C1 segment of cervical spinal cord (tissue), 14 donors: ENCODE measurements at places on chromosomes 16 and 17.
A peak's percentile ranks its signal among the peaks of the same experiment; 100 is the strongest.

- no peak for DNase-seq
Observed at GRCh38 chr16:56988161-56988947, 1.0 kb upstream of the NLRC5 start.

DNA sequence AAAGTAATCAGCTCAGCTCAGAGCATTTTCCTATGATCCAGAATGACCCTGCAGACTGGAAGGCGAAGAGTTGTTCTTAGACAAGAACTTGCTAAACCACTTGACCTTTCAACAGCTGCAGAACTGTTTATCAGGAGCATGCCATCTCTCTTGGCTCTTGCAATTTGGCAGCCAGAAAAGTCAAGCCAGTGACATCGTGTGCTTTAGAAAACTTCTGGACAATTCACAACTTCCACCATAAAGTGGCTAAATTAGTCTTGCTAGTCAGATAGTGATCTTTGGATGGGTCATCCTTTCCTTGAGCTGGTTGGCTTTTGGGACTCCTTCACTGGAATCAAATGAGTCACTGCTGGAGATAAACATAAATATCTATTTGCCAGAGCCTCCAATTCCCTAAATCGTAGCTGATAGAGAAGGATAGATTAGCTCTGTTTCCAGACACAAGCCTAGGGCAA is 146.5 kb downstream of the MAP2K6 start:
- no peak for DNase-seq

DNA sequence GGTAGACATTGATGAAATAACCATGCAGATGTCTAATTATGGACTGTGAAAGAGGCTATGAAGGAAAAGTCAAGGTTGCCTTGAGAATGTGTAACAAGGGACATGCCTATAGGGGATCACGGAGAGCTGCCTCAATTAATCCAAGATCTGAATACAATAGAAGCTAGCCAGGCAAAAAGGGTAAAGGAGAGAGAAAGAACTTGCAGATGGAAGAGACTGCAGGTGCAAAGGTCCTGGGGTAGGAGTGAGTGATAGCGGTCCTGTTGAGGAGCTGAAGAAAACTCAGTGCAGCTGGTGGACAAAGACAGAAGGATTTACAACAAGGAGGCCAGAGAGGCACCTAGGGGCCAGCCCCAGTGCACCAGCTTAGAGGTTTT is 15.9 kb upstream of the TNS4 start:
- DNase-seq: no peak

GRCh38 chr17:9802294-9802693 is 10.9 kb upstream of the DHRS7C start:
- no peak for DNase-seq

GRCh38 chr17:56269556-56270389 is 116.5 kb downstream of the ANKFN1 start:
- no peak for DNase-seq

GRCh38 chr16:88063211-88063773 is 112.1 kb downstream of the BANP start:
- DNase-seq: peak; percentile 51

DNA sequence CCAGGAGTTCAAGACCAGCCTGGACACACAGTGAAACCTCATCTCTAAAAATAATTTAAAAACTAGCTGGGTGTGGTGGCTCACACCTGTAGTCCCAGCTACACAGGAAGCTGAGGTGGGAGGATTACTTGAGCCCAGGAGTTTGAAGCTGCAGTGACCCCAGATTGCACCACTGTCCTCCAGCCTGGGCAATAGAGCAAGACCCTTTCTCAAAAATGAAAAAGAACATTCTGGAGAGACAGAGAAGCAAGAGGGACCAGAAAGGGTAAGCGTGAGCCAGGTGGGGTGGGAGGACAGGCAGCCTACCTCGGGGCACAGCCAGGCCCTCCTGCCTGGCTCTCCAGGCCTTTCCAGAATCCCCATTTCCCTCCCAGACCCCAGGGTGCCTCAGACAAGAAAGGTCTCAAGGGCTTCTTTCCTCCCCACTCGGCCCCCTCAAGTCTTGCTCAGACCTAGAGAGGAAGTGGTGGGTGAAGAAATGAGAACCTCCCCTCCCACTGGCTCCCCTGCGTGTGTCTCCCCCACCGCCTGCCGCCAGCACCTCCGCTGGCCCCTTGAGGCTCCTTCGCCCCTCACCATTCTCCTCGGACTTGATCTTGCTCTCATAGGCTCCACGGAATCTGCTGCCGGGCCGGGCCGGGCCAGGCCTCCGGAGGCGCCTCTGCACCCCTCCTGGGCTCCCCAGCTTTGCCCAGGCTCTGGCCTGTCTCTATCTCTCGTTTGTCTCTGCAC is 503 bp downstream of the C16orf54 start:
- no peak for DNase-seq

GRCh38 chr16:14427371-14427948 is 202.6 kb downstream of the PARN start:
- peak; percentile 48 for DNase-seq

- DNase-seq: no peak
Observed at GRCh38 chr17:49106321-49107210, 26.0 kb upstream of the B4GALNT2 start.

DNA sequence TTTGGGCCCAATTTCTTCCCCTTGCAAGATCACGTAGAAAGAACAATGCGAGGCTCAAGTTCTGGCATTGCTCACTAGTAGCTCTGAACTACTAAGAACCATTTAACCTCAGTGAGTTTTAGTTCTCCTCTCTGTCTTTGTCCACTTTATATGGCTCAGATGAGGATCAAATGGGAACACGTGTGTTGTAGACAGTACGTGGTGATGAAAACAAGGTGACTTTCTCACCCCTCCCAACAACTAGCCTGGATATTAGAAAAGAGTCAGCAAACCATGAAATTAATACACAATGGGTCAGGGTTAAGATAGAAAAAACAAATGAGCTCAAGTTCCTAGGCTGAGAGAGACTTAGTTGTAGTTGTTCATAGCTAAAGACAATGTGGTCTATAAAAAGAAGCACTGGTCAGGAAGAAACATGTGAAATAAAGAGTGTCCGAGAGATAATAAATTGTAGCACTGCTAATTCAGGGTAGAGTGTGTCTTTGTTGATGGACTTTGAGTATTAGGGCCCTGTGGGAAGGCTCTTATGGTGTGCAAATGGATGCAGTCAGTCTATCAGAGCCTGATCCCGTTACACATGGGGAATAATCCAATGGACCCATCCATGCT is 417.0 kb downstream of the HAPSTR1 start:
- no peak for DNase-seq

GRCh38 chr17:42110301-42111264 is 1.9 kb downstream of the DHX58 start:
- DNase-seq: no peak

DNA sequence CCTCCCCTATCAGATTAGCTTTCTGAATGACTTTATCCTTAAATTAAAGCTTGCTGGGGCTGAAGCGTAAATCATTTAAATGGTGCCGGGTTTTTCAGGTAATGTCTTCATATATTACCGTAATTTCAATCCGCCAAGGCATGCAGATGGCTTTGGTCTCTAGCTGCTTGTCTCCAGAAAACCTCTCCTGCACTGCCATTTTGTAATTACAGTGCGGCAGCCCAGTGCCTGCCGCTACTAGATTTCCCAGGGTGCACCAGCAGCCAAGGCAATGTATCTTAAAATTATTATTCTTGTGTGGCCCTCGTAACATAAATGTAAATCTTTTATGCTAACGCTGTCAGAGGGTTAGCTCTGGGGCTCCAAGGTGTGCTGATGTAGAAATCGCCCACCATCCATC is 208.5 kb downstream of the TMEM114 start:
- no peak for DNase-seq
